ENCODE measurements at places on chromosomes 1 and 21.
A peak's percentile ranks its signal among the peaks of the same experiment; 100 is the strongest.

DNA sequence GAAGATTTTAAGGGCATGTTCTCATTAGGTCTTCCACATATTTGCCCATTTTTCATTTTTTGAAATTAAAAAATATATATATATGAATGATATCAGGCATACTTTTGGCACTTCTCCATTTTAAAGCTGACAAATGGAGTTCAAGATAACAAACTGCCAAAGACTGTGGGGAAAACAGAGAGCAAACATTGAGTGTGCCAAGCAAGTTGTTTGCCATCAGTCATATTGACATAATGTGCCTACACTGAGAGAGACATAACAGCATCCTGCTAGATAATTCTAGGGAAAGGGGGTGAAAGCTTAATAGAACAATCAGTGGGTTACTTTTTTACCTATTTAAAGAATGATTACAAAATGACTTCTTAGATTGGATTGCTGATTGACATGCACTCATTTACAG is 529.4 kb upstream of the CXADR start:
- DNase-seq = no peak

DNA sequence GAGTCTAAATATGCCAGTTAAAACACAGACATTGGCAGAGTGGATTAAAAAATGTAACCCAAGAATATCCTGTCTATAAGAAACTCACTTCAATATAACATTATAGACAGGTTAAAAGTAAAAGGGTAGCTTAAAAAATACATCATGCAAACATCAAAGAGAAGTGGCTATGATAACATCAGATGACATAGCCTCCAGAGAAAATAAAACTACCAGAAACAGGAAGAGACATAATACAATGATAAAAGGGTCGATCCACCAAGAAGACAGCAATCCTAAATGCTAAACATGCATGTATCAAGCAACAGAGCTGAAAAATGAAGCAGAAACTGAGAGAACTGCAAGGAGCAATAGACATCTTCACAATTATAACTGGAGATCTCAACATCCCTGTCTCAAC is 190.2 kb upstream of the NR5A2 start:
- DNase-seq = no peak

GRCh38 chr1:33036051-33036525 is 595 bp downstream of the AK2 start:
- DNase-seq = no peak

DNA sequence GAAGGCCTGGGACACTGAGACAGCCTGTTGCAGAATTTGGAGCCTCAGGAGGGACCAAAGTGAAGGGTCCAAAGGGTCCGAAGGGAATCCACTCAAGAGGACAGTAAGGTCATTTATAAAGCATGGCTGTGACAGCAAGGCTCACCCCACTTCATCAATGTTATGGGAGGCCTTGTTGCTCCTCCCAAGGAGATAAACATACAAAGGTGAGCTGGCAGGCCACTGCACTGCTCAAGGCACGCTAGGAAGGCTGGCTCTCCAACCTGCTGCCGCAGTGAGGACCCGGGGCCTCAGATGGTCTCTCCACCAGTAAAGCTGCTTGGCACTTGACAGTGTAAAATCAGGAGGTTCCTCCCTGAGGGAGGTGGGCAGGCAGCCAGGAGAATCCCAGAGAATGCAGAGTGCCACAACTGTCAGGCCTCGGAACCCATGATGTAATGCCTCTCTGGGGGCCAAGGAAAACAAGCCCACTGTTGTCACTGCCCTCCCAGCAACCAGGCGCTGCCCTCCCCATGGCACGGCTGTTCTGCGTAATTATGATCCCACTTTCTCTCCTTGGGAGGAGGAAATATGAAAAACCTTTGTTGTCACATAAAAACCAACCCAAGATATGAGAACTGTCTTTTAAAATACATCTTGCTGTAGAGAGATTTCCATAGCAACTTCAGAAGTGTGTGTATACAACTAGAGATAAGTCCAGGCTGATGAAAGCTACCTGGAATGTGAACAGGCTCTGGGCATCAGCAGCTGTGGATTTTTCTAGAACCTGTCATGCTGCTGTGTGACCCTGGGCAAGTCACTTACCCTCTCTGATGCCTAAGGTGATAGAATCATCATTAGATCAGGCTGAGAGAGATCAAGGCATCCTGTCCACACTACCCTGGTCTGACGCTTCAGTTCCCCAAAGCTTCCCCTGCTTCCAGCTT is 102.5 kb downstream of the KCNN3 start:
- DNase-seq = no peak

GRCh38 chr1:96722161-96722922 is 758 bp downstream of the PTBP2 start:
- DNase-seq = no peak

- DNase-seq = peak; percentile 41
These were observed 522 bp downstream of the LRP8 start for GRCh38 chr1:53327182-53327913.

DNA sequence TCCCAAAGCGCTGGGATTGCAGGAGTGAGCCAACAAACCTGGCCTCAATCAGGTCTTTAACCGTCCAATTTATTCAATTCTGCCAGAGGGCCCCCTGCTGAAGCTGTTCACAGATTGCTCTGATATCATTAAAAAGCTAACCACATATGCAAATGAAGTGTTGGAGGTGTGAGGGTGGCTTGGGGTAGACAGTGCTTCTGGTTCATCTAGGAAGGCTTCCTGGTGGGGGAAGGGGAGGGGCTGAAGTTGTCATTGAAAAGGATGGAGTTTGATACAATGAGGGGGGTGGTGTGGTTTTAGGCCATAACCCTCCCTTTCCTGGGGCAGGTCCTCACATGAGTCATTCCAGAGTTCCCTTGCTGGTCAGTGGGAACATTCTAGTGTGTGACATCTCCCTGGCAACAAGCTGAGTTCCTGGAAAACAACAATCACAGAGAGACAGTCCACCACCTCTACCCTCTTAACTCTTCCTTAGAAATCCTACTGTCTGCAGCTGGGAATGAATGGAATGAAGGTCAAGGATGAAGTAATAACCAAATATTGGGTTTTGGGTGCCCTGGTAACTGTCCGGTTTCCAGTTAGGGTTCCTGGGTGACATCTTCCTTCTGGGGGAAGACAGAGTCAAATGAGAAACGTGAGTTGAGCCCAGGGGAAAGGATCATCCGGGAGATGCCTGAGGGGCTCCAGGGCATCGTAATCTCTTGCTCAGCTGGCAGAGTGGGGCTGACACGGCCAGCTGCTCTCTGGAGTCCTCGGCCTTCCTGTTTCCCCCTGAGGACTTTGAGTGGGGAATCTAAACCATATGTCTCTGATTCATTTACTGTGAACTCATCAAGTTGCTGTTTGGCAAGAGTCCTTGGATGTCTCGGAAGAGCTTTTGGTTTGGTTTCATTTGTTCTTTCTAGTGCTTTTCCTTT is 32.2 kb downstream of the BATF3 start:
- no peak for DNase-seq
